ENCODE measurements at places on chromosomes 7 and 10.

- no peak for DNase-seq
Measured at GRCh38 chr10:129047600-129047999, 419.4 kb upstream of the MGMT start.

DNA sequence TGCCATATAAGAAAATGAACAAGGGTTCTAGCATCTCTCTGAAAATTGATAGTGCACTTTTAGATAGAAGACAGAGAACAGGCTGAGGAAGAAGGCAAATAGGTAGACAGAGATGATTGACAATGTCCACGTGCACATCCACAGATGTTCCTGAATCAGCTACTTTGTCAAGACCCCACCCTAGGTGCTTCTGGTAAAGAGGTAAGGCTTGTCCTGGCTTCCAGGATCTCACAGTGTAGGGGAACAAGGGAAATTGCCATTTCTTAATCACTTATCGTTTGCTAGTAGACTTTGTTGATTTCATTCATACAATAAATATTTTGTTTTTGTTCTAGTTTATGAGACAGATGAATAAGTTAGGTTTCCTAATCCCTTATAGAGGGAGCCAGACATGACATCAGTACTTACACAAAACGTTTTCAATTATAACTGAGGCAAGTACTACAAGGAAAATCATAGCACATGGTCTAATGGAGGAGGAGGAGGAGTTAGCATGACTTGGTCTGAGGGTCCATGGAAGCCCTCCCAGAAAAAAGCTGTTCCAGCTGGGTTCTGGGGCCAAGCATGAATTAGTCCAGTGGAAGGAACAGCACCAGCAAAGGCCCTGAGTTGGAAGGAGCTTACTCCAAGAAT lies 115.9 kb upstream of the ARID5B start:
- no peak for DNase-seq

- DNase-seq = no peak
Measured at GRCh38 chr7:83362871-83363550, 200.3 kb upstream of the PCLO start.

GRCh38 chr10:108629834-108630233 lies 1293.5 kb downstream of the XPNPEP1 start:
- DNase-seq = no peak

- no peak for DNase-seq
Measured at GRCh38 chr7:123847868-123848267, 2.9 kb downstream of the HYAL4 start.
